ENCODE measurements at places on chromosomes 1 and 21.

DNA sequence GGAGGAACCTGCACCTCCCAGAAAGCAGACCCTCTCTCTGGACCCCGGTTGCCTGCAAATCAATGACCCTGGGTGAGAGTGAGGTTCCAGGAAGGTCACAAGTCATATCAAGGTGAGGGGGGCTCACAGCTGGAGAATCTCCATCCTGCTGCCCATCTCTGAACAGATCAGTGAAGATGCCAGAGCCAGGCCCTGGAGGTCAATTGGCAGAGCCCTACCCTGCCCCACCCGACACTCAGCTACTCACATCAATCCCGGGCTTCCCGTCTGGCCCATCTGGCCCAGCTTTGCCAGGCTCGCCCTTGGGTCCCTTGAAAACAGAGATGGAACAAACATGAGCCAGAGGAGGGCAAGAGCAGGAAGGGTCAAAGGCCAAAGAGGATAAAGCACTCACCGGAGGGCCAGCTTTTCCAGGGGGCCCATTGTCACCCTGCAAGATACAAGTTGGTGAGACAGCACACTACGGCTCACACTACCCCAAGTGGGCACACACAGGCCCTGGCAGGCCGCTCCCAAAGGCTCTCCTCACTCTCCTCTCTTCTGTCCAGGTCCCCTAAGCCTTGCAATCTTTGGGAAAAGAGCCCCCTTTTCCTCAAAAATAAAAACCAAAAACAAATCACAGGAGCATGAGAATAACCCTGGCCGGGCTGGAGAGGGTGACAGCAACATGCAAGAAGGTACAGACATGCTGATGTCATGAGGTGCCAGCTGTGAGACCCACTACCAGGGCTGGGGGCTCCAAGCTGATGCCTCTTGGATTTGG, 2.9 kb downstream of the COL9A2 start:
- no peak for DNase-seq

GRCh38 chr1:45566722-45567121, 16.1 kb downstream of the AKR1A1 start:
- no peak for DNase-seq

DNA sequence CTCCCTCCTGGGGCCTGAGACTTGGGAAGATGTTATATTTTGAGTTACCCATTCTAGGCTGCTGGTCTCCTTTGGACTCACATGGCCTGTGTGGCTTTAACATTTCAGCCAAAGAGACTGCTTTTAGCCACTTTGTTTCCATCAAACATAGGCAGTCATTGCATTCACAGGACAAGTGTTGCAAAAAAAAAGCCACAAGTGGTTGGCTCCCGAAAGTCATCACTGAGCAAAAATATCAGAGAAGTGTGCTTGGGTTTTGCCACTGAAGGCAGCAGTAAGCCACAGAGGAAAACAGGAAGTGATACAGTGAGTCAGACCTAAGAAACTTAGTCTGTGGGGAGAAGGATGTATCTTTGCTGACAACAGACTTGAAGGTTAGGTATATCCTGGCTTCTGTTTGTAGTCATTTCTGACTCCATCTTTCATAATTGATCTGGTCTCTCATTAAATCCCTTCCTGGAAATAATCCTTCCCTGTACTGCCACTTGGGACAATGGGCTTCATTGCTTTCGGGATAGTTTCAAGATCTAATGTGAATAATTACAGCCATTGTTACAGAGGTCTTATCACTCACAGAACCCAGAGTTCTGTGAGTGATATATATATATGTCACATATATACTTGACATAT, 80.9 kb downstream of the COLGALT2 start:
- peak; percentile 70 for DNase-seq

DNA sequence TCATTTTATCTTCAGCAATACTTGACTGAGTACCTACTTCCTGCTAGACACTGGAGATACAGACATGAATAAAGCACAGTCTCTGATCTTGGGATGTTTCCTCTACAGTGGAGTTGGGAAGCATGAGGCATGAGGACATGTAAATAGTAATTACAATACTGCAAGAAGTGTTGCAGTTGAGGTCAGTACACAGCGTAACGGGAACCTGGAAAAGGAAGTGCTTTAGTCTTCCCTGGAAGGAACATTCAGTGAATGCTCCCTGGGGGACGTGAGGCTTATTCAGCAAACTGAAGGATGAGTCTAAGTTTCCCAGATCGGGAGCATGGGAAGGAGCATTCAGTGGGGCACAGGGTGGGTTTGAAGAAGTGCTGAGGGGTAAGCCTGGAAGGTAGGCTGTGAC, 112.4 kb downstream of the PIK3R3 start:
- DNase-seq = no peak

- no peak for DNase-seq
These were observed 11.4 kb upstream of the SLC2A5 start for GRCh38 chr1:9080705-9081291.

DNA sequence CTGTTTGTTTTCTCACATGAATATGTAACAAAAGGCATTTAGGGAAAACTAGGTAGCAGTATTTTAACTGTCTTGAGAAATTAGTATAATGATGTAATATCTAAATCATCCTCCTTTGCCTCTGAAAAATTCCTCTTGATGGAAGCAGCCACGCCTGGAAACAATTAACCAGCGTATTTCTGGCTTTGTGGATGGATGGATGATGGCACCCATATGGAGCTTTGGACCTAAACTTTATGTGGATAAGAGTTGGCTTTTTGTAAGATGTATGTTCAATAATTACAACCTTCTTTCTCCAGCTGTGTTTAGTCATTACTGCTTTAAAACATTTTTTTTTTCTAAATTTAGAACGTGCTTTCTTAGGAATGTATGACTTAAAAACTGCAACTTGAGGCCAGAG, 12.7 kb downstream of the CDCA8 start:
- DNase-seq = no peak

DNA sequence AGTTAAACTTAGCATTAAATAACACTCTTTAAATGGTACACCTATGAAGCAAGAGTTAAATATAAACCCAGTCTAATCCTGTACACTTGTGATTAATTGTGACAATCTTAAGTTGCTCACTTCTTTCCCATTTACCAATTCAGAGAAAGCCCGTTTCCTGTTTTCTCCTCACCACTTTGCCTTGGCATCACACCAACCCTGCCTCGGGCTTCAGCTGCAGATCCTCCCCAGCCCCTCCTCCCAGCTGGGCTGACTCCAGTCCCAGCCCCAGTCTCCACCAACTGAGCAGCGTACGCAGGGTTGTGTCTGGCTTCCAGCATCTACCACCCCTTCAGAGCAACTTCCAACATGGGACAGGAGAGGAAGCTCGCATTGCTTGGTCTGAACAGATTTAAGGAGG, 4.1 kb downstream of the PYCR2 start:
- DNase-seq = no peak

- no peak for DNase-seq
These were observed 90.9 kb downstream of the MAN1C1 start for GRCh38 chr1:25707280-25708016.

GRCh38 chr1:20051218-20051829, 18.7 kb upstream of the PLA2G5 start:
- no peak for DNase-seq

DNA sequence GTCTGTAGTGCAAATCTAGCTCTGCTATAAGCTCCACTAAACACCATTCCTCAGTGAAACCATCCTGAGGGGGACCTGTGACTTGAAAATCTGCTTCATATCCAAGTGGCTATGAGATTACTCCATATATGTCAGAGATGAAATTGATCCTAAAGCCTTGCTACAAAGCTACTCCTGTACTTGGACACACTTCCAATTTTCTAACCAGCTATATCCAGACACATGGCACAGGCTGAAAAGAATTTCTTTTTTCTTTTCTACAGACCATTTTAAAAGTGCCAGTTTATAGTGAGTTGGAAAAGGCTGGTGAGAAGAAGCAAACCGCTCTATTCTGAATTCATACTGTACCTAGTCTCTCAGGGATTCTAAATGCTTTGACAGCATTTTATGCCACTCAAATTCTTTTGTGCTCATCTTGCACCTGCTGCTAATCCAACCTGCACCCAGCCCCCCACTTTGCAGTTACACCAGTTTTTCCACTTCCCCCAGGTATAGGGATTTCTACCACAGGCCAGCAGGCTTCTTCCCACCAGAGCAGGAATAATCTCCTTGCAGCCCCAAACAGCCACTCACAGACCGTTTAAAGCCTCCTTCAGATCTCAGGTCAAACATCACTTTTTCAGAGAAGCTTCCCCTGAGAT, 112.5 kb downstream of the RERE start:
- no peak for DNase-seq

GRCh38 chr21:41570791-41571355, 62.9 kb upstream of the TMPRSS2 start:
- DNase-seq = no peak

GRCh38 chr1:53198241-53198651, 1.6 kb downstream of the CPT2 start:
- DNase-seq = no peak

GRCh38 chr21:38311765-38312164, 55.0 kb downstream of the KCNJ15 start:
- DNase-seq = no peak

DNA sequence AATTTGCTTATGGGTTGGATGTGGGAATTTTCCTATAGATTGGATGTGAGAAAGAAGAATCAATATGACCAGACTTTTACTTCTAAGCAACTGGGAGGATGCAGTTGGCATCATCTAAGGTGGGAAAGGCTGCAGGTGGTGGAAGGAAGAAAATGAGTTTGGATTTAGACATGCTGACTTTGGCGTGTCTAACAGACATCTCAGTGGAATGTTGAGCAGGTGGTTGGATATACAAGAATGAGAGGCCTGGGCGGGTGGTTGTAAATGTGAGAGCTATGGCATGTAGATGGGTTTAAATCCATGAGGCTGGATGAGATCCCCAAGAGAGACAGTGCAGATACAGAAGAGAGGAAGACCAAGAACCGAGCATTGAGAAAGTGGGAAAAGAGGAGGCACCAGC, 10.5 kb downstream of the ADORA1 start:
- no peak for DNase-seq

DNA sequence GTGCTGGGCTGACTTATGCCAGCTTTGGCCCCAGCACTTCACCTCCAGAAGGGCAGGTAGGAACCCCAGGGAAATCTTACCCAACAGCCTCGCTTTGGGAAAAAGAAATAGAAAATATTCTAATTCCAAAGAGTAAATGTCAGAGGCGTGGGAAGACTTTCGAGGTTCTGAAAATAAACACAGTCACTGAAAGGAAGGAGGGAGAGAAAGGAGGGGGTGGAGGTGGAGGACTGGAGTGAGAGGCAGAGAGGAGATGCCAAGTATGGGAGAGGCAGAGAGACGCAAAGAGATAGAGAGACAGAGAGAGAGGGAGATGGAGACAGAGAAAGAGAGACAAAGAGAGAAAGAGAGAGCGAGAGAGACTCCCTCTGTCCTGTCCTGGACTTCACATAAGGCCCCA, 395.0 kb downstream of the PTPRU start:
- DNase-seq = no peak

- peak; percentile 60 for DNase-seq
These were observed 626 bp downstream of the CXADR start for GRCh38 chr21:17513214-17514123.

GRCh38 chr1:226131639-226132038, 54.9 kb downstream of the ACBD3 start:
- no peak for DNase-seq

DNA sequence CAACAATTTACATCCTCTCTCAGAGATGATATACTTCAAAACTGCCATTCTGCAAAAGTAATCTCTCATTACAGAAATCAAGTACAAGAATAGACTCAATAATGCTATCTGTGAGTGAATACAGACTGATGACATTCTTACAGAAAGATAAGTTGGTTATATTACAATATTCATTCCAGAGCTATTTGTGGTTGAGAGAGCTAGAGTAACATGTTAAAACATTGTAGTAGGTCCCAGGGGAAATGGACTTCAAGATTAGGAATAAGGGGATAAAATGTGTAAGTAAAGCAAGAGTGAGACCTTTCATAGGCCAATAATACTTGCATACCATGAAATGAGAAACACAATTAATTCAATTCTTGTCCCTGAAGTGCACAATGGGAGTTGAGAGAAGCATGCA, 1.5 kb downstream of the F13B start:
- no peak for DNase-seq

DNA sequence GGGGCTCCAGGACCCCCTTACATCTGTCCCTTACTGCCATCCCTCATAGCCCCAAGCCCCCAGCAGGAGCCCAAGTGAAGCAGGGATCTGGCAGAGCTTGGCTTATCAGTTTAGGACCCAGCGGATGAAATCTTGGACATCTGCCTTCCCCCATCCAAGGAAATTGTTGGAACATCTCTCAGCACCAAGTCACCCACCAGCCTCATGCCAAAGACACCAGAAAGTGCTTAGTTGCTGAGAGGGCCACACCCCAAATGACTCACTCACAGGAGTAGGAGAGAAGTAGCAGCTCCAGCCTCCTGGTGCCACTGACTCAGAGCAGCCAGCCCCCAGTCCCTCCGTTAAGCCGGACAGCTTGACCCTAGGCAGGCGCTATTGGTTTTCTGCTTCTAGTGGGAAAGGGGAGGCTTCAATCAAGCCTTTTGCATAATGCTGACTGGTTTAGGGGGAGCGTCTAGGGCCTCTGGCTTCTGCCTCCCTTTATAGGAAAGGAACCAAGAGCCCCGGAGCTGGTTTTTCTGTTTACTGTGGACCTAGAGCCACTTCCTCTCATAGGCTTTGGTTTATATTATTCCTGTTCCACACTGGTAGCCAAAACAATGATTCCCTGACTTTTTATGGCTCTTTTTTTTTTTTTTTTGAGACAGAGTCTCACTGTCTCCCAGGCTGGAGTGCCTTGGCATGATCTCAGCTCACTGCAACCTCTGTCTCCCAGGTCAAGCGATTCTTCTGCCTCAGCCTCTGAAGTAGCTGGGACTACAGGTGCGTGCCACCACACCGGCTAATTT, 114.2 kb upstream of the IPO9 start:
- DNase-seq = no peak

DNA sequence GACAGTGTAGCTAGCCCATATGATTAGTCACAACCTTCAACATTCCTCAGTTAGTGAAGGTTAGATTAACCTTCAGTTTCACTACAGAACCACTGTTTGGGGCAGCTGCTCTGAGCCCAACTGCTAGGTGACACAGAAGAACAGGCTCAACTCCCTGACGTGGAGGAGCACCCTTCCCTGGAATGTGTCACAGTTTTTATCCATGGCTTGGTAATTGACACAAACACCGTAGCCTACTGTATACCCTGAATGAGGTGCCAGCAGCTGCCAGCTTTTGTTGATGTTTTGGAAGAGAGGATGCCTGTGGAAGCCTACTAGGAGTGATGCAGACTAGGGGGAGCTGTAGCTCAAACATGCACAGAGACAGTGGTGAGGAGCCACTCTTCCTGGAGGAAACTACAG, 56.6 kb upstream of the CR2 start:
- no peak for DNase-seq

- no peak for DNase-seq
These were observed 114.0 kb upstream of the RAB4A start for GRCh38 chr1:229156872-229157271.

- no peak for DNase-seq
These were observed 228.9 kb upstream of the TMEM51 start for GRCh38 chr1:14924455-14925331.

- DNase-seq = no peak
These were observed 85.4 kb upstream of the ROR1 start for GRCh38 chr1:63688302-63688890.

GRCh38 chr1:204574865-204575163, 58.6 kb downstream of the MDM4 start:
- no peak for DNase-seq

- DNase-seq = no peak
These were observed 154.0 kb upstream of the WNT4 start for GRCh38 chr1:22296701-22297591.

GRCh38 chr1:178871551-178872320, 859 bp upstream of the ANGPTL1 start:
- DNase-seq = no peak
